ENCODE measurements at places on chromosomes 2 and 18. TPM values are rescaled to one million over a fixed set of nuclear protein-coding genes. Genes with fewer than 3 reads are reported as not detected.

ZC3H15 gene
- total RNA-seq, result 43.3 TPM

GRCh38 chr2:32342801-32343200, 14.0 kb upstream of the BIRC6 start:
- no peak for DNase-seq

DNA sequence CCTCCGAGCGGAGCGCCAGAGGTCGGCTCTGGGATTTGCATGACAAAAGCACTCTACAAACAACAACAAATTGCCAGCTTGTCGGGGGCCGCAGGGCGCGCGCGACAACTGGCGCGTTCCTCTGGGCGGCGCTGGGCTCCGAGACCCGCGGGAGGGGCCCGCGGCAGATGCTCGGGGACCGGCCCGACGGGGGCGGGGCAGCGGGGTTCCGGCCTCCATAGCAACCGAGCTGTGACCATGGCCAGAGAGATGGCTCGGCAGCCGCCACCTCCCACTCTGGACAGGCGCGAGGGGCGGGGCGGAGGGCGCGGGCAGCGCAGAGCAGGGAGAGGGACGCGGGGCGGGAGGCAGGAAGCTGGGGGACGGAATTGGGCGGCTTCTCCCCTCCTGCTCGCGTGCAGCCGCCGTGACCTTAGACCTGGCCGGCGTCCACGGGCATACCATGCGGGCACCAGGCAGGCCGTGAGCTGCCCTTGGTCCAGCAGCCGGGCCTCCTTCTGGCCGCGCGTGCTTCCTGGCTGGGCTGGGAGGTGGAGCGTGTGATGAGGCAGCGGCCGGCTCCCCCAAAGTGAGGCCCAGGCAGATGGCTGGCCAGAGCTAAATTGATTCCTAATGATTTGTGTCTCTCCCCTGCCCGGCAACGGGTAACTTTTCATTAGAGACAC, 171.5 kb downstream of the CELF4 start:
- DNase-seq, result peak; percentile 87

DNA sequence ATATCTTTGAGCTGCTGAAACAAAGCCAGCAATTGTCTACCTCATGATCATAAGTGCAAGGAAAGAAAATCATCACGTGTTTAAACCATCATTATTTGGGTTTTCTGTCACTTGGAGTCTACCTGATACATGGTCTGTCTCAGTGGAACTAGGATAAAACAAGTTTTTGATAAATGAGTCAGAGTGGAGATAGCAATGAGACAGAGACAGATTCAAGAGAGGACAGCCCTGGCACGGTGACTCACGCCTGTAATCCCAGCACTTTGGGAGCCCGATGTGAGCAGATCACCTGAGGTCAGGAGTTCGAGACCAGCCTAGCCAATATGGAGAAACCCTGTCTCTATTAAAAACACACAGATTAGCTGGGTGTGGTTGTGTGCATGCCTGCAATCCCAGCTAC, 93.8 kb downstream of the PMAIP1 start:
- no peak for DNase-seq

HJURP gene
- total RNA-seq, result not detected

DNA sequence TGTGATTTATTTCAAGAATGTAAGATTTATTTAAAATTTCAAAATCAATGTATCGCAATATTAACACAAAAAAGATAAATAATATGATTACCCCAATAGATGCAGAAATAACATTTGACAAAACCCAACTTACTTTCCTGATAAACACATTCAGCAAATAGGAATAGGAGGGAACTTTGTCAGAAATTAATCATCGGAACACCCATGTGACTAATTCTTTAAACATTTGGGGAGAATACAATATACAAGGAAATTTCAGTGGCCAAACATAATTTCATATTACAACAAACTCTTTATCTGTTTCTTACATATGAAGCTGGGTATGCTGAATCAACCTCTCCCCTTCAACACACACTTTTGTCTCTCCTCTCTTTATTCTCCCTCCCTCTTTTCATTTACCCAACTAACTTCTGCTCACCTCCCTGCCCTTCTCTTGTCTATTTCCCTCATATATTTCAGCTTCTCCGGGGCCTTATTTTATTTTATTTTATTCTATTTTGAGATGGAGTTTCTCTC, 309.6 kb upstream of the CNTNAP5 start:
- DNase-seq, result no peak

DNA sequence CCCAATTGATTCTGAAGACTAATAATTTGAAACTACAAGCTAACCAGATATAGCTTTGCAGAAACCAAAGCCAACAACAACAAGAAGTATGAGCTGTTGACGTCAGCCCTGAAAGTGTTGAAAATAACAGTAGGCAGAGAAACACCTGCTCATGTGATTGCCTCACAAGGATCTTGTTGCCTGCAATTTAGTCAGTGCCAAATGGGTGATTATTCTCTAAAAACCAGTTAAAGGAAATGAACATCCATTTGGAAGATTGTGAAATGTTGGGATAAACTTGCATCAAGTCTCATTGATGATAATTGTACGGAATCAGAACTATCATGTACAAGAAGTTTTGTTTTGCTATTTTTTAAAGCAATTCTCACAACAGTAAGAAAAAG, 2.8 kb downstream of the CYTIP start:
- DNase-seq, result no peak

GRCh38 chr2:217835931-217836891, 166.6 kb downstream of the TNS1 start:
- DNase-seq, result peak; percentile 77

GRCh38 chr2:74374509-74375205, 5.5 kb downstream of the DCTN1 start:
- peak; percentile 81 for DNase-seq

TMEM247 gene
- not detected for total RNA-seq

DNA sequence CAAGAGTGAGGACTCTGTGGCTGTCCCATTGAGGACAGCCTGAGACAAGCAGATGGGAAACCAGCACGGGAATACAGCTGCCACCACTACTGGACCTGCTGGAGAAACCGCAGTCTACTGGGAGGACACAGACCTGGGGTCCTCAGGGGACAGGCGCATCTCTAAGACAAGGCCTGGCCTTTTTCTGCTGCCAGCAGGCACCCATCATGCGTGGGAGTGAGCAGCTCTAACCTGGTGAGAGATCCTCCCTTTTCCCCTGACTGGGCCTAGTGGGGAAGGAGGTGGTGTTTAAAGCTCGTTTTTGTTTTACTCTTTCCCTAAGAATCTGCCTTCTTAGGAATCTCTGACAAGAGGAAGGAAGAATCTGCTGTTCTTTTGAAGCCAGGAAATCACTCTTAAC, 36.6 kb downstream of the CYRIA start:
- no peak for DNase-seq

- DNase-seq, result peak; percentile 48
Measured at GRCh38 chr2:200860092-200860795, 4.2 kb downstream of the CLK1 start.

GRCh38 chr2:100615886-100616285, 53.1 kb downstream of the PDCL3 start:
- DNase-seq, result peak; percentile 42

GRCh38 chr2:223860809-223861738, 23.7 kb upstream of the AP1S3 start:
- no peak for DNase-seq

DNA sequence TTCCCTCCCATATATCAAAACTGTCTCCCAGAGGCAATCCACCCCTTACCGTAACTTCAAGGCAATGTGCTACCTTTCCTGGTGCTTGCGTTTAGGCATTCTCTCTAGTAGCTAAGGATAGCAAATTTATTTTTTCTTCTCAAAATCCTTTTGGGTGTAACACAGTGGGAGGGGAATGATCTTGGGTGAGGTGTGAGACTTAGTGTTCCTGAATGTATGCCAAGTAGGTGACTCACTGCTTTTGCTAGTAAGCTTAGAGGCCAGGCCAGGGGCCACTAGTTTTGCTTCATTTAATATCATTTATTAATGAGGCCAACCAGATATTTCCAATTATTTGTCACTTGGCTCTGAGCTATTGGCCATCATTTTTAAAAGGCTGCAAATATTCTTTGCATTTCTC, 135.5 kb downstream of the NAPG start:
- no peak for DNase-seq

DNA sequence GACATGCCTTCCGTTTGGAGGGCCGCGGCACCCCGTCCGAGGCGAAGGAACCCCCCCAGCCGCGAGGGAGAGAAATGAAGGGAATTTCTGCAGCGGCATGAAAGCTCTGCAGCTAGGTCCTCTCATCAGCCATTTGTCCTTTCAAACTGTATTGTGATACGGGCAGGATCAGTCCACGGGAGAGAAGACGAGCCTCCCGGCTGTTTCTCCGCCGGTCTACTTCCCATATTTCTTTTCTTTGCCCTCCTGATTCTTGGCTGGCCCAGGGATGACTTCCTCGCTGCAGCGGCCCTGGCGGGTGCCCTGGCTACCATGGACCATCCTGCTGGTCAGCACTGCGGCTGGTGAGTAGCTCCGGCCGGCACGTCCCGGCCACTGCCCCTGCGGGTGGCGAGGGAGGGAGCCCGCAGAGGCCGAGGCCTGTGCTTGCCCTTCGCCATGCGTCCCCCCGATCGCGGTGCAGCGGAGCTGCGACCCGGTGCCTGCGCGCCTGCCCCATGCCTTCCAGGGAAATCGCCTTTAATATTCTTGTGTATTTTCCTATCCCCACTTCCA, 1.2 kb downstream of the BMPR2 start:
- DNase-seq, result peak; percentile 63

- DNase-seq, result no peak
Measured at GRCh38 chr2:184119989-184120800, 478.1 kb upstream of the ZNF804A start.

GRCh38 chr2:70161069-70161534, 29.7 kb downstream of the C2orf42 start:
- no peak for DNase-seq

FTCDNL1 gene
- total RNA-seq, result 3.4 TPM

All from left cardiac atrium (tissue), 4 donors.